ENCODE measurements at places on chromosomes 5 and 9.

- DNase-seq: no peak
Measured at GRCh38 chr9:127968042-127968441, 12.7 kb downstream of the EEIG1 start.

- peak; percentile 40 for DNase-seq
Measured at GRCh38 chr5:58255970-58256369, 203.9 kb downstream of the PLK2 start.

DNA sequence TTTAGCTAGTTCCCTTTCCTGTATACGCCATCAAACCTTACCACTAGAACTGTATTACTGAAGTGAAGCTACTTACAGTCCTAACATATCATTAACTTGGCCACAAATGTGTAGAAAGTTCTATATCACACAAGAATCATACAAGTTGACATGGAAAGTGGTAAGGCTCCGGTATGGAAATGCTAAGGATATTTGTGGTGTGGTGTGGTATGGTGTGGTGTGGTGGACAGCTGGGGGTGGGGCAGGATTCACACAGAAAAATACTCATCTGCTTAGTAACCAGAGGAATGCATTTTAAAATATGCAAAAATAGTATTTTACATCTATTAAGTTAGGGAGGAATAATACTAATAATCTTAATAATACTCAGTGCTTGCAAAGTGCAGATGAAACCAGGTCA is 69.4 kb downstream of the TRPC7 start:
- no peak for DNase-seq

GRCh38 chr5:95773335-95774059 is 42.4 kb downstream of the RHOBTB3 start:
- DNase-seq: peak; percentile 80

DNA sequence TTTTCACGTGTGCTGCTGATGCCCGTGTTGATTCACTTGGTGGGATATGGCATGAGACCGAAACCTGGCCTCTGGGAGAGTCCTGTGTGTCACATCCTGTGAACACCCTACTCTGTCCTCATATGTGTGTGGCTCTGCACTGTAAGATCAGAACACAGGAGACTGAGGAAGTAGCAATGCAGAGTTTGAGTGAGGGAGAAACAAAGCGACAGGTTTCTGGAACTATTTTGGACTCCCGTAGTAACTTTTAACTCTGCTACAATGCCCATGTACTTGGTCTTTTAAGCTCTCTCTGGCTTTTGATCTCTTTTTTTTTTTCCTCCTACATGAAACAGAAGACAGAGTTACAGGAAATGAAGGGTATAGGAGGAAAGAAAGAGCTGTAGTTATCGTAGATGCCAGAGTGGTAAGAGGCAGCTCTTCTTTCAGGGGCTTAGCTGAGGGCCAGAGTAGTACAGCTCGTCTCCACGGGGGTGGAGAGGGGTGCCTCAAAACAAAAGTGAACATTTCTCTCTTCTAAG is 26.6 kb downstream of the GRAMD2B start:
- peak; percentile 63 for DNase-seq

DNA sequence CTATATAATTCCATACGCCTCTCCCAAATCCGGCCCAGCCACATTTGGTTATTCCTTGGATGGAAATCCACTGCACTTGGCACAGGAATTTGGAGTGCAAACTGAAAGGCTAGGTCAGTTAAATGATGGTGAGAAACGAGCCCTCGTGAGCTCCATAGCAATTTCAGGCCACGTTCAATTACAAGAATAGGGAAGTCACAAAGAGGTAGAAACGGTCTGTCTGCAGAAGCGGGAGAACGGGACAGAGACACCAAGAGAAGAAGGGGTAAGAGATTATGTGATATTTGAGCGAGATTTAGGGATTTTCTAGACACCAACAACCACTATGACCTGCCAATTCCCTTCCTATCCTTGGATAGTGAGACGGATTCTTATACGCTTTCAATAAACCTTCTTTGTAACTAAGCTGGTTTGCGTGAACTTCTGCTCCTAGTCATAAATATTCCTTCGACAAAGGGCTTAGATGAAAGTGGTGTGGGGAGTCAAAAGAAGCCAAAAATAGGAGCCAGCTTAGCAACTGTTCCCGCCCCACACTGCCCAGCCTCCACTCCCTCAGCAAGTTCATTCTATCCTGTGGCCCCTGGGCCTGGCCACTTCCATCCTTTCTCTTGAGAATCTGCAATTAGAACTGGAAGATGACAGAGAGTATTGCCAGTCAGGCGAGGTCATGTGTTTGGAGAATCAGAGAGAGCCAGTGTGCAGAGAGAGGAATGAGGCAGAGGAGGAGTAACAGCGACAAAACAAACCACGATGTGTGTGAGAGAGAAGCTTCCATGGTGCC is 118.4 kb downstream of the ZNF608 start:
- DNase-seq: no peak

DNA sequence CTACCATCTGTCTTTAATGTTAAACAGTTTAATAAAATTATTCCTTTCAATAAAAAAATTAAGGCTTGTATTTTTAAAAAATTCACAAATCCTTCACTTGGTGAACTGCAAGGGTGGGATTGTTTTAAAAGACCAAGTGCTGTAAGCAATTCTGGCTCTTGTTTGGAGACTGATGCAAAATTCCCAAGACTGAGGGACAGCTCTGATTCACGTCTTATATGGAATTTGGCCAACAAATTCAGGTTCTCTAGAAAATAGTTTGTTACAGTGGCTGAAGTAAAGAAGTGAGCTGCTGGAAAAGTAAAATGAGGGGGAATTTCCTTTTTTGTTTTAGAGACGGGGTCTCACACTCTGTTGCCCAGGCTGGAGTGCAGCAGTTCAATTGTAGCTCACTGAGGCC is 58.3 kb downstream of the PRELID2 start:
- DNase-seq: peak; percentile 64

DNA sequence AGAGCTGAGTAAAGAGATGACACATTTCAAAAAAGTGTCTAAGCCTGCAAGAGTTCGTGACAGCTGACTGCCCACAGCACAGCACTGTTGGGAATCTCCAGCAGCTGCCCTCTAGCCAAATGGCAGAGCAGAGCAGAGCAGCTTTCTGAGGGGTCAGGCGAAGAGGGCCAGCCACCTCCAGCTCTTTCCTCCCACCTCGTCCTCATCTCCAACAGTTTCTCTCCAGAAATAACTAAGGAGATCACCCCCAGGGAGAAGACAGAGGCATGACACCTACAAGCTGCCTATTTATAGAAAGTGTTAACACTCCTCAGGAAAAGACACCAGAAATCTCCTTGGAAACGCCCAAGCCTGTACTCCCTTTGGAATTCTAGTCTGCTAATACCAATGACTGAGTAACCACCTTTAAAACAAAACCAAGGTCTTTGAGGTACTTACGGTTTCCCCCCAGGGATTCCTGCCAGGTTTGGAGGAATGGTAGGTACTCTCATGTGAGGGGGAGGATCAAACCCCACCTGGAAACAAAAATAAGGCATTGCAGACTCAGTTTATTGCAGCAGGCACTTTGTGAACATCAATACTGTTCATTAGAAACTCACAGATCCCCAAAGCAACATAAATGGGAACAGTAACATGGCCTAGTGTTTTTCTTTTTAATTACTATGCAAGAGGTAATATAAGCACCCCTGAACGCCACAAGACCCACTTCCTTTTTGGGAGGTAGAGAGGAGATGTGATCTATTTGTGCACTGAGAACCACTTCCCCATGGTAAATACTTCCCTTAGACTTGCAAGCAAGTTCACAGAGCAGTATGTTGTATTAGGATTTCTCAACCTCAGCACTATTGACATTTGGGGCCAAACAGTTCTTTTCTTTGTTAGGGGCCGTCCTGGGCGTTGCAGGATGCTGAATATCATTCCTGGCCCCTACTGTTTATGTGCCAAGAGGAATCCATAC is 79.3 kb downstream of the TLE1 start:
- peak; percentile 28 for DNase-seq

GRCh38 chr9:72949918-72950325 is 2.9 kb downstream of the ALDH1A1 start:
- no peak for DNase-seq

DNA sequence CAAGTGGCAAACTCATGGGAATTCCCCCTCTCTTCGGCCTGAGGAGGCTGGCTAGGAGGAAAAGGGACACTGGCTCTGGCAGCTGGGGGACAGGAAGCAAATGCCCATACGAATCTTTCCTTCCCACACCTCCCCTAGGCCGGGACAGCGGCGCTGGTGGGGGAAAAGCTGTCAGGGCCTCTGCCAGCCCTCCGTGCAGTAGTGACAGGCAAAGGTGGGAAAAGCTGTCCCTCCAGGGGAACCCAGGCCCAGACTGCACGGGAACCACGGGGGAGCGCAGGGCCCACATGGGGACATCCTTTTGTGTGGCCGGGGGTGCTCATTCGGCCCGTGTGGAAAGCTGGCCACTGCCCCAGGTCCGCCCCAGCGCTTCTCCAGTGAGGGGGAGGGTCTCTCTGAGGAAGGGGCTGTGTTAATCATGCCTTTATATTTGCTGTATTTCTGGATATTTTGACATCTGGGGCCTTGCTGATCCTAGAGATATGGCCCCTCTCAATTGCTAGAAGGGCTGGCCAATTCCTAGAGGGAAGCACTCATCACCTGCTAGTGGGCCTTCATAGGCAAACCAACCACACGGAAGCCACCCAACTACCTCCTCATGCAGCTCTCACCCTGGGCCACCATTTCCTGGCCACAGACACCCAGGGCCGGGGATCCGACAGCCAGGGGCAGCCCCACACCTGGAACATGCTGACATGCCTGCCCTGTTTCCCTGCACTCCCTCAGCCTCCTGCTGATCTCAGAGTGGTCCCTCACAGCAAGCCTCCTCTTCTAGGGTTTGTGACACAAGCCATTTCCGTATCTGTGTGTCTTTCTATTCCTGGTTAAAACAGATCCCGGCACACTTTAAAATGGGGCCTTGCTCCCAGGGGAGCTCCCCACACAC is 138.8 kb downstream of the ROR2 start:
- no peak for DNase-seq

- no peak for DNase-seq
Measured at GRCh38 chr9:116596646-116597045, 90.5 kb upstream of the TRIM32 start.

DNA sequence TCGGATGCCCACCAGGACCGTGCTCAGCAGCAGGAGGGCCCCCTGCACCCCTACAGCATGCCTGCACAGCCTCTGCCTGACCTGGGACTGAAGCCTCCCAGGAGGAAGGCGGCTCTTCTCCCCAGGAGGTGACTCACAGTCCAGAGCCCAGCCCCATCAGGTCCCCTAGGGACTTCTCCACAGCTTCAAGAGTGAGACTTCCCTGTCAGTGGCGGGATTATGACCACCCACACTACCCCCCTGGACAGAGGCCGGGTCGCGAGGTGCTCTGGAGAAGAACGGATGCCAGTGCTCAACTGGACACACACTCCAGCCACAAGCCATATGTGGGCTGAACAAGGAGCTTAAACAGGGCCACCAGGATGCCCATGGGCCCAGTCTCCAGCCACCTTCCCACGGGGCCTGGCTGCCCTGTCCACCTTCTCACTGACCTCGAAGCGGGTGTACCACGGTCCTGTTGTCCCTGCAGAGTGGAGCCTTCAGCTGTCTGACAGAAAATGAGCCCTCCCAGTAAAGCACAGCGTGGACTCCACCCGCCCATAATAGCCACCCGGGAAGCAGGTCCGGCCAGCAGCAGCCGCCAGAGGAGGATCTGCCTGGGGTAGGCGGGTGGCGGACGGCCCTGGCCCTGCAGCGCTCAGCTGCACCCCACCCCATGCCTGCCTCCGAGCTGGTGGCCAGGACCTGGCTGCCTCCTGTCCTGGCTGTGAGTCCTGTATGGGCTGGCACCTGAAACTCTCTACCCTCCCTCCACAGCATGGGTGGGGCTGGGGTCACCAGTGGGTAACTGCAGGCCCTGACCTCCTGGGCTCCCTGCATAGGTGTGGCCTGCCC is 54.7 kb downstream of the SEMA4D start:
- DNase-seq: peak; percentile 4

- no peak for DNase-seq
Measured at GRCh38 chr5:18333841-18334240, 699.6 kb downstream of the TAF11L14 start.

GRCh38 chr9:20594608-20595007 is 27.7 kb downstream of the MLLT3 start:
- no peak for DNase-seq

- DNase-seq: no peak
Measured at GRCh38 chr9:80004714-80005113, 432.9 kb downstream of the TLE4 start.

DNA sequence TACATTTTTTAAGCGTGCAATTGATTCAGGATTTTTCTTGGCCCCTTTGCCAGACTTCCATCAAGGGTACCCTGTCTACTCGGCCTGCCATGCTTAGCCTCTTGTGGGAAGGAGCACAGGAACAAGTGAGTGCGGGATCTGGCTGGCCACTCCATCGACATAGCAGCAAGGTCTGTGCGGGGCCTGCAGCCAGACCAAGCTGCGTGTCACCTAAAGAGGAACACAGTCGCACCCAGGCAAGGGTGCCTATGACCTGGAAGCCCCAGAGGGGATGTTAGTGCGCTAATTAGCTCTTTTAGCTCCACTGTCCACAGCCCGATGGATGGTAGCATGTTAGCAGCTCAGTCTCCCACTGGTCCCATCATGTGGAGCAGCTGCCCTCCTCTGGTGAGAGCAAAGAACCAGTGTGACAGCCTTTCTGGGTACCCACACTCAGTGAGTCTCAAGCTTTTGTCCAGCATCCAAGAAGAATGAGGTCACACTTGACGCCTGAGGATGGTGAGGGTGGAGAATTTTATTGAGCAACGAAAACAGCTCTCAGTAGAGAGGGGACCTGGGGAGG is 38.7 kb downstream of the FTMT start:
- DNase-seq: no peak

DNA sequence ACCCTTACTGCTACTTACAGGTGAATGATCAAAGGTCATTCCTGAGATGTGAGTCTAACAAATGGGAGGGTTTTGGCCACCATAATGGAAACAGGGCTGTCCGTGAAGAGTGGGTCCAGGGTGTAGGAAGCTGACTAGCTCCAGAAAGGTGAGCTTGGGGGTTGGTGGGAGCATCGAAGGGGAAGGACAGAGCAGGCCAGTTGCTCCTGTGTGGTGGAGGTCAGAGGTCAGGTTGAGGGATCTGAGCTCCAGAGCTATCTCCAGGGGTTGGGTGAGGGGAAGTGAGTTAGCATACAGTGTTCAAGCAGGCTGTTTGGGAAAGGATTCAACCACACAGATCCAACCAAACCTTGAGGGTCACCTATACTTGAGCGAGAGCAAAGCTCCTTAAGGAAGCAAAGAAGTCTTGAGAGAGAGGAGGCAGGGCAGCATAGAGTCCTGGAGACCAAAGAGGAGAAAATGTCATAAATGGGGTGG is 18.7 kb upstream of the GLDC start:
- DNase-seq: no peak

GRCh38 chr9:138024831-138025291 is 147.3 kb downstream of the CACNA1B start:
- DNase-seq: no peak

GRCh38 chr5:176542596-176543427 is 5.6 kb upstream of the RNF44 start:
- no peak for DNase-seq

- peak; percentile 32 for DNase-seq
Measured at GRCh38 chr5:116037236-116037822, 5.1 kb downstream of the ARL14EPL start.

DNA sequence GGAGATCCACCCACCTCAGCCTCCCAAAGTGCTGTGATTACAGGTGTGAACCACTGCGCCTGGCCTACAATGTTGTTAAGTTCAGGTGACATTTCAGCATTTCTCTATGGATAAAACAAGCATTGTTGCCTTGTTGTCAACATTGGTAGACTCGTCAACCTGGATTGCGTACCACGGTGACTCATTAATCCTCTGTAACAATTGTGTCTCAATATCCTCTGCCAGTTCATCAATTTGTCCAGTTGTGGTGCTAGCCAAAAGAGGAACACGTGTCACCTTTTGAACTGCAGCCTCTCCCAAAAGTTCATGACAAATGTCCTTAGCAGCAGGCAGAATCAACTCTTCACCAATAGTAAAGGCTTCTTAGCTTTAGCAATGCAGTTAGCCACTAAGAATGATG is 46.3 kb upstream of the LARP1 start:
- DNase-seq: no peak
